ENCODE measurements at places on chromosomes 4 and X.
A peak's percentile ranks its signal among the peaks of the same experiment; 100 is the strongest.

DNA sequence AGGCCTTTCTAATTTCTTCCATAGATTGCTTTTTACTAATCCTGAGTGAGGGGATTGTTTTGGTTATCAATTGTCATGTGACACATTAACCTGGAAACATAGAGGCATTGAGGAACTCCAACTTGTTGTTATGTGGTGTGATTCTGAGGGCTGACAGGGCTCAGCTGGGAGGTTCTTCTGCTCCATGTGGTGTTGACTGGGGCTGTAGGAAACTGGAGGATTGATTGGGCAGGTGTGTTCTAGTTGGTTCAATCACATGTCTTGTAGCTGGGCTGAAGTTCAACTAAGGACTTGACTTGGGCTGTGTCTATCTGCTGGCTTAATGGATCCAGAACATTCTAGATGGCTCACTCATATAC is 10.8 kb upstream of the CRLF2 start:
- no peak for DNase-seq

- DNase-seq = no peak
Observed at GRCh38 chr4:88006956-88007303, 505 bp upstream of the PKD2 start.

DNA sequence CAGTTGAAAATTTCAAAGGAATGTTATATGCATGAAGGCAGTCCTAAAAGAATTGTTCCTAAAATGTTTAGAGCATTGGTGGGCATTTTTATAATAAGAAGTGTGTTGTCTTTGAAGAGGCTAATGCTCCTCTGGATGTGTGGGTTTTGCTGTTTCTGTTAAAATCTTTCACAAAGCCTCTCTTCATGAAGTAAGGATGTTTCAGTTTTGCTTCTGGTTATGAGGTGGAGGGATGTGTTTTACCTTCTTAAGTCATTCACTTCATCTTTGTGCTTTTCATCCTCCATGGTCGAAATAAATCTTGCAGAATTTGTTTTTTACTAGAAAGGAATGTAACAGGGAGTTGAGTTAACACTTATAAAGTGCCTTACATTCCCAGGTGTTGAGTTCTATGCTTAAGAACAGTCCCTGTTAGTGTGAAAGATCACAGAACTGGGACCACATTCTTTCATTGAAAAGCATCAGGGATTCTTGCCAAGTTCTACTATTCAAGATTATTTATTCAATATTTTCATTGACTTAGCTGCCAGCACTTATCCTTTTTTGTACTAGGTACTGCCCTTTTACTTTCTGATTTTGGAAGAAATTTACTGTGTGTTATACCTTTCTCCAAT is 21.1 kb downstream of the FHIP1A start:
- no peak for DNase-seq

GRCh38 chr4:140028676-140029517 is 125.1 kb downstream of the MAML3 start:
- no peak for DNase-seq

DNA sequence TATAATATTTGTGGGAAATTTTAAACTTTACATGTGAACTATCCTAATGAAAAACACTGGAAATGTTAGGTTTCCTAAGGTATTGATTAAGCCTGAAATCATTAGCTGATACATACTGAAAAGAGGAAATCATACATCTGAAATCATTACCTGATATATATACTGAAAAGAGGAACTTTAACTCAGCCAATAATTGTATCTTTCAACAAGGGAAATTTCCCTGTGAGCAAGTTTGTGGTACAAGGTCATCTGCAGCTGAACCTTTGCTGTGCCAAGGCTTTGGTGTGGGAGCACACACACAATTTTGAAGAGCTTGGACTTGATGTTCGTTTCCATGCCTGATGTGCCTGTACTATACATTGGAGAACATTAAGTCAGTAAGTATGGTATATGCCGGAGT is 131.9 kb upstream of the USP9X start:
- no peak for DNase-seq

GRCh38 chr4:113052379-113052951 is 3.0 kb downstream of the ANK2 start:
- no peak for DNase-seq

GRCh38 chrX:103356858-103357257 is 552 bp downstream of the TCEAL9 start:
- no peak for DNase-seq

GRCh38 chr4:162839814-162840213 is 326.9 kb downstream of the NAF1 start:
- DNase-seq = no peak

- DNase-seq = no peak
Observed at GRCh38 chrX:37906357-37906756, 59.0 kb upstream of the DYNLT3 start.

GRCh38 chr4:185115827-185116232 is 27.2 kb upstream of the SLC25A4 start:
- no peak for DNase-seq

DNA sequence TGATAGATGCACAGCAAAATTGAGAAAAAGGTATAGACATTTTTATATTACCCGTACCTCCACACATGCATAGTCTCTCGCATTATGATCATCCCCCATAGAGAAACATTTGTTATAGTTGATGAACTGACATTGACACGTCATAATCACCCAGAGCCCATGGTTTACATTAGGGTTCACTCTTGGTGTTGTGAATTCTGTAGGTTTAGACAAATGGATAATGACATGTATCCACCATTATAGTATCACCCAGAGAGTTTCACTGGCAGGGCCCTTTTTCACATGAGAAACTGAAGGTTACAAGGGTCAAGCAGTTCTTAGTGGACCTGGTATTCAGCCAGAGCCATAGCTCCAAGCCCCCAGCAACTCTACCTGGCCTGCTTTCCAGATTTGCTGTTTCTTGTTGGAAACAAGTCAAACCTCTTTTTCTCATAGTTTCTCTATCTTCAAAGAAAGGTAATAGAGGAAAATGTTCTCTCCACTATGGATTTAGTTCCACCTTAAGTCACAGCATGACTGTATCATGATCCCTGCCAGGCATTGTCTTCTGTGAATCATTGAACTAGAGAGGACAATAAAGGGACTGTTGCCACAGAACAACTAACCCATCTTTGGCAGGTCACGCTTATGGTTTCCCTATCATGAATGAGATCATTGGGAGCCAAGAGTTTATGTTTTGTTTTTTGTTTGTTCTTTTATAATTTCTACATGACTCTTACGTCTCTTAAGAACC is 64.0 kb downstream of the HHIP start:
- no peak for DNase-seq

- no peak for DNase-seq
Observed at GRCh38 chr4:1459722-1460511, 53.7 kb upstream of the NKX1-1 start.

DNA sequence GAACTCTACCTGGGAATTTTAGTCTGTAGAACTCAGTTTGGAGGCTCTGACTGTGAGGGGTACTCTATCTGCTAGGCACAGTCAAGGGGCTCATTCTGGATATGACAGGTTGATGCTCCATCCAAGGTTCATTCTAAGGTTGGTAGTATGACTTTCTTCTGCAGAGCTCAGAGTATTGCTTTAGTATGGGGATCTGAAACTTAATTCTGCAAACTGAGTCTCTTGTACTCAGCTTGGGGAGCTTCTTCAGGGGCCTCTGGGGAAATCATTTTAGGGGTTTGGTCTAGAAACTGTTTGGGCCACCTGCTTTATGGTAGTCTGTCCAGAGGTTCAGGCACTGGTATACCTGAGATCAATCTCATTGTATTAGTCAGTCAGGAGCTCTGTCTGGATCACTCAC is 9.7 kb upstream of the TSR2 start:
- no peak for DNase-seq

GRCh38 chrX:31258166-31258565 is 186.3 kb upstream of the FTHL17 start:
- no peak for DNase-seq

- DNase-seq = no peak
Observed at GRCh38 chr4:56195025-56195424, 192.3 kb downstream of the AASDH start.

DNA sequence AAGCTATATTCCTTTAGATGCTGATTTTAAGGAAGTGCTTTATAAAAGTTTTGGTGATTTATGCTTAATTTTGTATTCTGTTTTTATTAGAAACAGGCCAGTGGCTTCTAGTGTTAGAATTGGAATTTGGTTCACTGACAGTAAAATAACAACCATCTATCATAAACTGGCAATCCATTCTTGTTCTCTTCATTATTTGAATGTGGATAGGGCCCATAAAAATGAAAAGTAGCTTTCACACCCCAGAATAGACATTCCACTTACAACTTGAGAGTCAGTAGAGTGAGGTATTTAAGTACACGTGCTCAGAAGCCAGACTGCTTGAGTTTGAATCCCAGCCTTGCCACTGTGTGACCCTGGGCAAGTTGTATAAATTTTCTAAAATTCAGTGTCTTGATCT is 232.4 kb upstream of the CTSO start:
- DNase-seq = no peak

- peak; percentile 41 for DNase-seq
Observed at GRCh38 chrX:134554291-134554690, 94.3 kb downstream of the HPRT1 start.

DNA sequence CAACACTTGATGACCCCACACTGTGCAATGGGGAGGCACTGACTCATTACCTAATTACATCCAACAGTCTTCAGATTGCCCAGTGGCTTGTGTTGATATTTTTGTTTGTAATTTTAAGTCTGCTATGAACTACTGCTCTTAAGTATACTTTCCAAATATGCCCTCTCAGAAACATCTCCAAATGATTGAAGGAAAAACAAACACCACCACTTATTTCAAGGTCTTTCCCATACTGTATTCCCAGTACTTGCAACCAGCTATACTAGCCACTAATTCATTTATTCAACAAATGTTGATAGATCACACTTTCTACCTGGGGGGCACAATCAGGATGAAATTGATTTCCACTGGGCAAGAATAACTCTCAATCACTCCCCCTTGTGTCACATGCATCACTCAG is 302.2 kb upstream of the CPEB2 start:
- no peak for DNase-seq

- no peak for DNase-seq
Observed at GRCh38 chr4:151858356-151858755, 97.5 kb upstream of the GATB start.

- no peak for DNase-seq
Observed at GRCh38 chr4:143700046-143700415, 444 bp downstream of the FREM3 start.

DNA sequence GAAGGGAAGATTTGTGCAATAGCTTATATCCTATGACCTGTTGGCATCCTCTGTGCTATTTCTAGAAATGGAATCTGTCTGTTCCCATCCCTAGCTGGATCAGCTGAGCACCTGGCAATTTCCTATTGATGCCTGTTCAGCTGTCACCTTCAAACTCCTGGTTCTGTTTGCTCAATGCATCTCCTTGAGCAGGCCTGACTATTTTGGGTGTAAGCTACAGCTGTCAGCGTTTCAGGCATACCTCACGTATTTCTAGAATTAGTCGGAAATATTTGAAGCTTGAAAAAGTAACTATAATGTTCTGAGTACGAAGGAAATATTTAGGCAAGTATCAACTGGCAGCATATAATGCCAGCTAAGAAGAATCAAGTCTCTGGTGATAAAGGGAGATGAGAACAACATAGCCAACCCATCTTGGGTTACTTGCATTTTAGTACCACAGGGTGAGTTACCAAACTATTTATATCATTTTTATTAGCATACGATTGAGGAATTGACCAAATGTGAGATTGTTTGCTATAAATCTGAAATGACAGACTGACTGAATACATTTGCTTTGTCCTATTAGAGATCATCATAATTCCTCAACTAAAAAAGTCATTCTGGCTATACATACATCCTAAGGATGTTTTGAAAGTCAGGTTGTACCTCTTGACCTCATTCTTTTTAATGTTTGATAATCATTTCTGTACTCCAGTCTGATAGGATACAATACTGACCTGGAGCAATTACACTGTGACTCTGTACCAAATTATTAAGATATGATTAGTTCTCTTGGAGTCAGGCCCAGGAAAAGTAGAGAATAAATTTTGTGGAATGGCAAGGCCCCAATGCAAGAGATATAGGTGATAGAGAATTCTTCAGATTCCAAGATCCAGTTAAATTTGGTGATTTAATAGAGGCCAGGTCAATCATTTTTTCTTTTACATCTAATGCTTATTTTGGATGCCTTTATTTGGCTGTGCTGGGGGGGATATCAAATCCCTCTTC is 36.4 kb upstream of the PLAC1 start:
- no peak for DNase-seq

DNA sequence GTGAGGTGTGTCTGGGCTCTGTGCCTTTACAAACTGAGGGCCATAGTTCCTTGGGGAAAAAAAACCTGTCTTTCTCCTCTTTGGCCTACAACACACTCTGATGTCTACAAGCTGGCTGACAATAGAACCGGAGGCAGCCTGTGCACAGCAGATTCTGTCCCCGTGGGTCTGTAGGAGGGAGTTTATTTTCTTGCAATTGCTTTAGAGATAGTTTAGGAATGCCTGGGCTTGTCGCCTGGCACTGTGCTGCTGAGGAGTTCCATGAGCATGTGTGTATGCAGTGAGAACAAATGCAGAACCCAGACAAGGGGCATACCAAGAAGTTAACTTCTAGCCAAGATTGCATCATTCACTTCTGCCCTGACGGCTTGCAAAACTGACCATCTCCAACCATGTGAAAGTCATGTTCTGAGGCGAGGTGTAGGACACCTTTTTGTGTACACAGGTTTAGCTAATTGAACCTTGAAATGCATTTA is 54.1 kb downstream of the CCNI start:
- DNase-seq = peak; percentile 38

GRCh38 chrX:9368262-9368661 is 96.6 kb upstream of the TBL1X start:
- no peak for DNase-seq

DNA sequence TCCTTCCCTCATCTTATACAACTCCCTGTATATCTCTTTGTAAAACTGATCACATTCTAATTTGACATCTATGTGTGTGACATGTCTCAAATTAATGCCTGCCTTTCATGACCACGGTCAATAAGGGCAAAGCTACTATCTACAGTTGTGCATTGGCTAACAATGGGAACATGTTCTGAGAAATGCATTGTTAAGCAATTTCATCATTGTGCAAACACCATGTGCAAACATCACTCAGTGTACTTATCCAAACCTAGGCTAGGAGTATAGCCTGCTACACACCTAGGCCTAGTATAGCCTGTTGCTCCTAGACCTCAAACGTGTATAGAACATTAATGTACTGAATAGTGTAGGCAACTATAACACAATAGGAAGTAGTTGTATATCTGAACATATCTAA is 95.0 kb downstream of the BANK1 start:
- DNase-seq = peak; percentile 46

- DNase-seq = no peak
Observed at GRCh38 chr4:13893211-13893610, 265.7 kb upstream of the BOD1L1 start.

GRCh38 chrX:142977128-142977914 is 48.4 kb upstream of the SPANXN4 start:
- DNase-seq = no peak

GRCh38 chrX:124208660-124209059 is 123.8 kb upstream of the TEX13D start:
- DNase-seq = peak; percentile 42

GRCh38 chr4:148831945-148832344 is 389.7 kb upstream of the NR3C2 start:
- no peak for DNase-seq

GRCh38 chrX:23327104-23327503 is 7.5 kb upstream of the PTCHD1 start:
- DNase-seq = no peak

Data from inflammatory macrophage (primary cell).